ENCODE measurements at places on chromosomes 4 and X. TPM values are rescaled to one million over a fixed set of nuclear protein-coding genes. Genes with fewer than 3 reads are reported as not detected.

- no peak overlapping the region for H3K27ac ChIP-seq
- DNase-seq, result peak; percentile 91
- no peaks in the 10 kb centered on the region for H3K27me3 ChIP-seq
- H3K4me3 ChIP-seq, result no peak overlapping the region
- H3K4me1 ChIP-seq, result peaks cover 29% of the 10 kb centered on the region
Measured at GRCh38 chr4:7803992-7804755, 135.5 kb downstream of the AFAP1 start.

GRCh38 chrX:69387567-69388487 is 116.3 kb upstream of the NALF2 start:
- peaks cover 5% of the 10 kb centered on the region for H3K27me3 ChIP-seq
- no peak overlapping the region for H3K27ac ChIP-seq
- H3K4me1 ChIP-seq, result no peaks in the 10 kb centered on the region

DNA sequence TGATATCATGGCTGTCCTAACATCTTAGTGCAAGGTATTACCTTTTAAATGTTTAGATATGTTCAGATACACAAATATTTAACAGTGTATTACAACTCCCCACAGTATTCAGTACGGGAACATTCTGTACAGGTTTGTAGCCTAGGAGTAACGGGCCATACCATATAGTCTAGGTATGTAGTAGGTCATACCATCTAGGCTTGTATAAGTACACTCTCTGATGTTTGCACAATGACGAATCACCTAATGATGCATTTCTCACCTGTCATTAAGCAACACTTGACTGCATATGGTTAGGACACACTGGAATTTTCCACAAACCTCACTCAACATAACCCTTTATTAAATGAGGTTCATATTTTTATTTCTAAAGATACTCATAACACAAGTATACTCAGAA is 67.7 kb downstream of the THOC2 start:
- H3K27me3 ChIP-seq, result no peaks in the 10 kb centered on the region
- H3K4me3 ChIP-seq, result no peak overlapping the region
- H3K4me1 ChIP-seq, result no peaks in the 10 kb centered on the region
- DNase-seq, result no peak

C1GALT1C1 gene
- total RNA-seq, result 16.6 TPM

DNA sequence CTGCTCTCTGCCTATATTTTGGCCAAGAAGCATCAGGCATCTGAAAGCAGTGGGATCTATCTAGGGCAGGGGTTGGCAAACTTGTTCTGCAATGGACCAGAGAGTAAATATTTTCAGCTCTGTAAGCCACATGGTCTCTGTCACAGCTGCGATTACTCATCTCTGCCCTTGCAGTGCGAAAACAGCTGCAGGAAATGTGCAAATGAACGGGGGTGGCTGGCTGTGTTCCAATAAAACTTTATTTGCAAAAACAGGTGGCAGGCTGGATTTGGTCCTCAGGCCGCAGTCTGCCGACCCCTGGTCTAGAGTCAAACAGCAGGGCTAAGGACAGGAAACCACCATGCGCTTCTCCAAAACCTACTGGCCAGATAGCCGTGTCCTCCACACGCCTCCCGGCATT is 48.6 kb downstream of the ACOX3 start:
- H3K36me3 ChIP-seq, result peaks cover 97% of the 10 kb centered on the region
- H3K4me3 ChIP-seq, result no peak overlapping the region
- H3K27ac ChIP-seq, result no peak overlapping the region

GRCh38 chrX:13654116-13654515 is 1.2 kb downstream of the TCEANC start:
- no peak for DNase-seq
- H3K36me3 ChIP-seq, result no peaks in the 10 kb centered on the region
- H3K4me3 ChIP-seq, result peak overlapping the region; percentile 65
- H3K27ac ChIP-seq, result no peak overlapping the region
- H3K4me1 ChIP-seq, result peaks cover 31% of the 10 kb centered on the region

- H3K4me3 ChIP-seq, result no peak overlapping the region
- no peaks in the 10 kb centered on the region for H3K36me3 ChIP-seq
- H3K27ac ChIP-seq, result no peak overlapping the region
Measured at GRCh38 chr4:151887816-151888180, 127.0 kb upstream of the GATB start.

- H3K27me3 ChIP-seq, result no peaks in the 10 kb centered on the region
- peaks cover 53% of the 10 kb centered on the region for H3K4me1 ChIP-seq
- H3K27ac ChIP-seq, result peak overlapping the region; percentile 73
- H3K36me3 ChIP-seq, result no peaks in the 10 kb centered on the region
- H3K4me3 ChIP-seq, result no peak overlapping the region
- peak; percentile 89 for DNase-seq
Measured at GRCh38 chrX:153981771-153982533, 9.4 kb downstream of the TMEM187 start.

ENPEP gene
- total RNA-seq, result 48.3 TPM

DNA sequence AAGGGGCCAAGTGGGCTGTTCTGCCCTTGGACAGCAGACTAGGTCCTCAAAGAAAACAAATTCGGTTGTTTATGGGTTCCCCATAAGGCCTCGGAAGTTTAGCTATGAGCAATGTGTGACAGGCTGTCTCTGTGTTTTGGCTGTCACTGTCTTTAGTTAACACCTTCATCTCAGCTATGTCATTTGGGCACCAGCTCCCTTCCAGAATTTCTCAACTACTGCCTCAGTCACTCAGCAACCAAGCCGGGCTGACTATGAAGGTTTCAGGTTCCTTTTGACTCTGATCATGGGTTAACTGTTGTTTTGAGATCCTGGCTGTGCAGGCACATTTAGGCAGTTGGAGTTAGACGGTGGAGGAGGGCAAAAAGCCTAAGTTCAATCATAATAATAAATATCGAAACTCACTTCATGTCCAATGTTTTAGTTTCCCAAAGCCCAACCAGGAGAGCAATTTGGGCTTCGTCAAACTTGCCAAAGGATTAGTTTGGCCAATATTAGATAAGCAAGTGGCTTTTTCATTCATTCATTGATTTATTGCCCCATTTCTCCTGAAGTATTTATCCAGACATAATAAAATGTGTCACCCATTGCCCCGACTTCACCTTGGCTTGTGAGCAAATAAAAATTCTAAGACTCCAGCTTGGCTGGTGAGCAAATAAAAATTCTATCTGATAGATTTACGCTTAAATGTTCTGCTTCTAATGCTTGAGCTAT is 9.1 kb upstream of the PAGE1 start:
- H3K27ac ChIP-seq, result no peak overlapping the region
- no peaks in the 10 kb centered on the region for H3K4me1 ChIP-seq
- H3K4me3 ChIP-seq, result no peak overlapping the region
- no peaks in the 10 kb centered on the region for H3K27me3 ChIP-seq

- no peaks in the 10 kb centered on the region for H3K36me3 ChIP-seq
- no peak overlapping the region for H3K27ac ChIP-seq
- H3K4me3 ChIP-seq, result no peak overlapping the region
- DNase-seq, result no peak
Measured at GRCh38 chrX:118464501-118464900, 31.1 kb upstream of the DOCK11 start.

- H3K27ac ChIP-seq, result no peak overlapping the region
- no peaks in the 10 kb centered on the region for H3K4me1 ChIP-seq
- H3K36me3 ChIP-seq, result peaks cover 15% of the 10 kb centered on the region
- no peaks in the 10 kb centered on the region for H3K27me3 ChIP-seq
- no peak overlapping the region for H3K4me3 ChIP-seq
Measured at GRCh38 chr4:86818211-86818610, 31.0 kb downstream of the SLC10A6 start.

GRCh38 chr4:137635108-137635507 is 102.8 kb upstream of the PCDH18 start:
- no peaks in the 10 kb centered on the region for H3K36me3 ChIP-seq
- no peak for DNase-seq

DNA sequence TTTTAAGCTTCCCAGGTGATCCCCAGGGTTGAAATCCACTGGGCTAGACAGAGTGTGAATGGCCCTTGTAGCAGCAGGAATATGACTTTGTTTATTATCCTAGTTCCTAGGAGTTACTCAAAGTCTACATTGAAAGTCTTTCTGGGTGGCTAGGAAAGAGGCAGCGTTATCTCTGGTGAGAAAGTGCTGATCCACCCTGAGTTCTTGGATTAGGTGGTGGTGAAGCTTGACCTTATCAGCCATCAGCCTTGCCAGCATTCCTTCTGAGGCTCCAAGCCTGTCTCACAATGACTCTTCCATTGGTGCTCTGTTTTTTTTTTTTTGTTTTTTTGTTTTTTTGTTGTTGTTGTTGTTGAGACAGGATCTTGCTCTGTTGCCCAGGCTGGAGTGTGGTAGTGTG is 83.1 kb upstream of the CLCN4 start:
- H3K27ac ChIP-seq, result no peak overlapping the region
- H3K4me1 ChIP-seq, result no peaks in the 10 kb centered on the region
- peaks cover 22% of the 10 kb centered on the region for H3K36me3 ChIP-seq

DNA sequence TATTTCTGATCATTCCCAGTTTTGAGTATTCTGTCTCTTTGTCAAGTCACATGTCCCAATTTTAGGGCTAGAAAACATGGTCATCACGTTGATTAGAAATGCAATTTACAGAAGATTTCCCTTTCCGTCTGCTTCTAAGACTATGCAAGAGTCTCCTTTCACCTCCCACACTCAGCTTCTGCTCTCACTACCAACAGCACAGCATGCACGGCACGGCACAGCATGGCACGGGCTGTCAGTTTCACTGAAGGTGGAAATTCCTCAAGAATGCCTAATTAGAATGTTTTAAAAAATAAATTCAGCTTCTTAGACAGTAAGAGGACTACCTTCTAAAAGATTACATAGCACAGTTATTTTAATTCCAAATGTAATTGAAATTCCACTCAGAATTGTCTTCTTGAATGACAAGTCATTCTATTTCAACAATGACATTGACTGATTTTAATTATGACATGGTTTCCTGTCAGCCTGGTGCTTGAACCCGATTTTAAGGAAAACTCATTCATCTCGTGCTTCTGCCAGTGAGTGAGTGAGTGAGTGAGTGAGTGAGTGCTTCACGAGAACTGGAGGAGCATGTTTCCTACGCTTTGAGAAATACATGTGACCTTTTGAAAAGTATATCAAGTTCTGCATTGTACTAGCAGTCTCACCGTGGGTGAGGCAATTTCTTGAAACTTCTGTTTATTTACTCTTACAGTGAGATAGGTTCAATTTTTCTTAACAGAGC is 124.8 kb upstream of the SORBS2 start:
- H3K27me3 ChIP-seq, result no peaks in the 10 kb centered on the region
- no peak overlapping the region for H3K27ac ChIP-seq
- H3K36me3 ChIP-seq, result no peaks in the 10 kb centered on the region
- DNase-seq, result no peak

DNA sequence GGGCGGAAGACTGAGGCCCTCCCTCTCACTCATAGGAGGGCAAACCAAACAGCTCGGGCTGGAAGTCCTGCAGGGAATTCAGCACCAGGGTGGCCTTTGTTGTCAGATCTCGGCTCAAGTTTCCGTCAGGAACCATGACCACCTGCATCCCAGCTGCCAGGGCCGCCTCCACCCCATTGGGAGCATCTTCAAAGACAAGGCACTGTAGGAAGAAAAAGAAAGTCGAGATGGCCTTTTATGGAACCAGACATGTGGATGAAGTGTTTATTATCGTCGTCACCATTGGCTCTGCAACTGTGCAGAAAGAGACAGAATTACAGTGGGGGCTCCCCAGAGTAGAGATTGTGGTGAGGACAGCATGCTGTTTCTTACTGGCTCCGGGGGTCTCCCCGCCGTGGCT is 97.2 kb upstream of the STS start:
- H3K27me3 ChIP-seq, result no peaks in the 10 kb centered on the region
- H3K4me1 ChIP-seq, result no peaks in the 10 kb centered on the region
- H3K27ac ChIP-seq, result no peak overlapping the region
- peaks cover 31% of the 10 kb centered on the region for H3K36me3 ChIP-seq
- no peak overlapping the region for H3K4me3 ChIP-seq
- DNase-seq, result no peak

NPY1R gene
- 41.8 TPM for total RNA-seq

DNA sequence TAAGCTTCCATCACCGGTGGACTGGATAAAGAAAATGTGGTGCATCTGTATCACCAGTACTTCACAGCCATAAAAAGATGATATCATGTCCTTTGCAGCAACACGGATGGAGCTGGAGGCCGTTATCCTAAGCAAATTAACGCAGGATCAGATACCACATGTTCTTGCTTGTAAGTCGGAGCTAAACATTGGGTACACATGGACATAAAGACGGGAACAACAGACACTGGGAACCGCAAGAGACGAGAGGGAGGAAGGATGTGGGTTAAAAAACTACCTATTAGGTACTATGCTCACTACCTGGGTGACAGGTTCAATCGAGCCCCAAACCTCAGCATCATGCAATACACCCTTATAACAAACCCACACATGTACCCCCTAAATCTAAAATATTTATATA is 16.3 kb upstream of the IDS start:
- H3K36me3 ChIP-seq, result no peaks in the 10 kb centered on the region
- H3K4me3 ChIP-seq, result no peak overlapping the region
- no peak for DNase-seq
- H3K27ac ChIP-seq, result peak overlapping the region; percentile 13

TLR10 gene
- 29.6 TPM for total RNA-seq

- DNase-seq, result peak; percentile 4
- no peaks in the 10 kb centered on the region for H3K36me3 ChIP-seq
- peaks cover 8% of the 10 kb centered on the region for H3K4me1 ChIP-seq
- H3K4me3 ChIP-seq, result no peak overlapping the region
- no peaks in the 10 kb centered on the region for H3K27me3 ChIP-seq
Measured at GRCh38 chr4:7196736-7197135, 4.4 kb downstream of the SORCS2 start.

BEND2 gene
- total RNA-seq, result 0.51 TPM

DNA sequence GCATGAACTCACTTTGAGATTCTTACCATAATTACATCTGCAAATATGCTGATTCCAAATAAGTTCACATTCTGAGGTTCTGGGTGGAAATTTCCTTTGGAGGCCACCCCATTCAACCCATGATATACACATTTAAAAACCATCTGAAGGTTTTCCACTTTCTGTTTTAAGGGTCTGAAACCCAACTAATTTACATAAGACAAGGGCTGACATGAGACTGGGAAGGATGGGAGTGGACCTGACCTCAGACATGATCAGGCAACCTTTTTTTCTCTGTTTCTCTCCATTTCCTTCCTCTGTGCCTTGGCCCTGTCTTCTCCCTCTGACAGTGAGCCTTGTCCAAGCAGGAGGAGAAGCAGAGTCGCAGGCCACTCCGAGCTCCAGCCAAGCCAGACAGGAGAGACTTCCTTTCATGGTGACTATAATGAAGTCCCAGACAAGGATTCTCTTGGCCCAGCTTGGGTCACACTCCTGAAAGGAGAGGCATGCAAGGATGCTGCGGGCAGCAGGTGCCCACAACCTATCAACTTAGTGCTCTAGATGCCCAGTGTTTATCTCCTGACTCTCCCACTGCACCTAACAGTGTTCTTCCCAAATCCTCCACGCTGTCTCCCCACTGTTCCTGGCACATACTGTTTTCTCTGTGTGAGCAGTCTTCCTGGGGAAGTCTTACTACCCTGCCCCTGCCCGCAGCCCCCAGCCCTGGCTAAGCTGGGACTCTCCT is 39.9 kb downstream of the MSX1 start:
- H3K4me1 ChIP-seq, result no peaks in the 10 kb centered on the region
- no peak for DNase-seq
- no peak overlapping the region for H3K27ac ChIP-seq
- peaks cover 4% of the 10 kb centered on the region for H3K27me3 ChIP-seq

DNA sequence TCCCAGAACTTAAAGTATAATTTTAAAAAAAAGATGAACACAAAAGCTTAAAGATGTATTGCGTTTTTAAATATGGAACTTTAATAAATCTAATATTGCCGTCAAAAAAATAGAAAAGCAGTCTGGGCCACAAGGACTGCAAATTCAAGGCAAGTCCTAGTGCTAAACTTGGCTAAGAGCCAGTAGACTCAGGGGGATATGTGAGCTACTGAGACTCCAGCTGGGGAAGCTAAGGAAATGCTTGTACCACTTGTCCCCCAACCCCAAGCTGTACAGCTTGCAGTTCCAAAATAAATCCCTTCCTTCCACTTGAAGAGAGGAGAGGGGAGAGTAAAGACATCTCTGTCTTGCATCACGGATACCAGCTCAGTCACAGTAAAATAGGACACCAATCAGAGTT is 290.8 kb upstream of the FGF13 start:
- no peaks in the 10 kb centered on the region for H3K36me3 ChIP-seq
- no peak overlapping the region for H3K27ac ChIP-seq
- H3K4me1 ChIP-seq, result no peaks in the 10 kb centered on the region

TEX11 gene
- 0.98 TPM for total RNA-seq

All from spleen (tissue), 13 donors.